ENCODE measurements at places on chromosomes 4 and X. TPM values are rescaled to one million over a fixed set of nuclear protein-coding genes. Genes with fewer than 3 reads are reported as not detected.
A peak's percentile ranks its signal among the peaks of the same experiment; 100 is the strongest.

HSFX3 gene
- not detected for polyA plus RNA-seq

GABRQ gene
- 0.03 TPM for polyA plus RNA-seq

USP17L20 gene
- not detected for polyA plus RNA-seq

SCML2 gene
- 1.1 TPM for polyA plus RNA-seq

TEX13C gene
- polyA plus RNA-seq = not detected

CFAP47 gene
- not detected for polyA plus RNA-seq

ARSD gene
- polyA plus RNA-seq = 5.2 TPM

PDE5A gene
- 71.5 TPM for polyA plus RNA-seq

GPR119 gene
- polyA plus RNA-seq = not detected

ADGRL3 gene
- 0.46 TPM for polyA plus RNA-seq

NMU gene
- polyA plus RNA-seq = not detected

GRIA2 gene
- polyA plus RNA-seq = not detected

GC gene
- polyA plus RNA-seq = not detected

MAEA gene
- 120 TPM for polyA plus RNA-seq

- H3K4me1 ChIP-seq = 0 out of 2 replicates have a peak, but pooled peaks cover 2% of the 10 kb centered on the region
- DNase-seq = no peak
- peaks cover 19% of the 10 kb centered on the region for H3K36me3 ChIP-seq
- H3K4me3 ChIP-seq = no peak overlapping the region
- no peaks in the 10 kb centered on the region for H3K27me3 ChIP-seq
These were observed 219.4 kb downstream of the SLC4A4 start for GRCh38 chr4:71558248-71558647.

- no peak overlapping the region for H3K4me3 ChIP-seq
- H3K36me3 ChIP-seq = no peaks in the 10 kb centered on the region
- H3K4me1 ChIP-seq = peaks cover 28% of the 10 kb centered on the region
- H3K27ac ChIP-seq = no peak overlapping the region
These were observed 43.6 kb upstream of the AFAP1 start for GRCh38 chr4:7983296-7983695.

GRCh38 chrX:49001521-49002090, 458 bp downstream of the GRIPAP1 start:
- H3K27me3 ChIP-seq = no peaks in the 10 kb centered on the region
- peak overlapping the region; percentile 94 for H3K4me3 ChIP-seq
- no peaks in the 10 kb centered on the region for H3K4me1 ChIP-seq
- peak overlapping the region; percentile 63 for H3K27ac ChIP-seq
- peaks cover 13% of the 10 kb centered on the region for H3K36me3 ChIP-seq
- DNase-seq = peak; percentile 36

GRCh38 chr4:8573266-8573665, 6.9 kb upstream of the GPR78 start:
- no peak for DNase-seq
- no peaks in the 10 kb centered on the region for H3K4me1 ChIP-seq
- H3K36me3 ChIP-seq = no peaks in the 10 kb centered on the region

- H3K4me3 ChIP-seq = no peak overlapping the region
- no peaks in the 10 kb centered on the region for H3K27me3 ChIP-seq
- no peak for DNase-seq
- no peak overlapping the region for H3K27ac ChIP-seq
These were observed 34.5 kb downstream of the GALNTL6 start for GRCh38 chr4:171847751-171848150.

- H3K4me1 ChIP-seq = no peaks in the 10 kb centered on the region
- no peak overlapping the region for H3K4me3 ChIP-seq
- no peak for DNase-seq
These were observed 66.3 kb downstream of the MED28 start for GRCh38 chr4:17680559-17681280.

DNA sequence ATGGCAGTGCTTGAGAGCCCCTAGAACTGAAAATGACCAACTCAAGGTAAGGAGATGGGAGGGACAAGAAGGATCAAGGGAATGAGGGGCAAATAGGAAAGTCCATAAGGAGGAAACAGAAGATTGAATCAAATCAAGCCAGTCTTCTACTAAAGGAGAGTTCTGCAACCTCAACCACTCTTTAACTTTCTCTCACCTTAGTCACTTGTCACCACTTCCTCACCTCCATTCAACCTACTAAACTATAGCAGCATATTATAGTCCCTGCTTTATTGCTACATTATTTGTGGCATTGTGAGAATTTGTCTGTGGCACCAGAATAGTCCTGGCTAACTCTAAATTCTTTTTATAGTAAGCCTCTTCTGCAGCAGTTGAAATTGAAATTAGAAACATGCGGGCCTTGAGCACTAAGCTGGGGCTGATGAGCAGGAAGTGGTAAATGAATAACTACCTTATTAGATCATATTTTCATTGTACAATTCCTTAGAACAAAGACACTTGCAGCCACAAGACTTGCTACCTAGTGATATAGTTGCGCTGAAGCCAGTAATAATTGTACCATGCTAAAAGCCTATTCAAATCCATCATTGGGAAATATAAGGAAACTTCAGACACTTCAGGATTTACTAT, 336.9 kb downstream of the ZNF674 start:
- no peak overlapping the region for H3K27ac ChIP-seq
- H3K36me3 ChIP-seq = no peaks in the 10 kb centered on the region
- DNase-seq = no peak

DNA sequence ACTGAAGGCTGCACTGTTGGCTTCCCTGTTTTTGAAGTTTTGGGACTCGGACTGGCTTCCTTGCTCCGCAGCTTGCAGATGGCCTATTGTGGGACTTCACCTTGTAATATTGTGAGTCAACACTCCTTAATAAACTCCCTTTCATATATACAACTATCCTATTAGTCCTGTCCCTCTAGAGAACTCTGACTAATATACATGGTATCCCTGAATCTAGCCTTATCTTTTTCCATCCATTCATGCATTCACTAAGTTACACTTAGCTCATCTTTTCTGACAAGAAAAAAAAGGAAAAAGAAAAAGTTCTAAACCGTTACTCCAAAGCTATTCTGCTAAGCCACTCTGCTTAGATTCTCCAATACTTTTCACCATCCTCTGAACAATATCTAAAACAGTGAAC, 1260.2 kb upstream of the PCDH7 start:
- H3K36me3 ChIP-seq = no peaks in the 10 kb centered on the region
- no peaks in the 10 kb centered on the region for H3K27me3 ChIP-seq
- no peak overlapping the region for H3K27ac ChIP-seq
- no peak overlapping the region for H3K4me3 ChIP-seq
- no peaks in the 10 kb centered on the region for H3K4me1 ChIP-seq

DNA sequence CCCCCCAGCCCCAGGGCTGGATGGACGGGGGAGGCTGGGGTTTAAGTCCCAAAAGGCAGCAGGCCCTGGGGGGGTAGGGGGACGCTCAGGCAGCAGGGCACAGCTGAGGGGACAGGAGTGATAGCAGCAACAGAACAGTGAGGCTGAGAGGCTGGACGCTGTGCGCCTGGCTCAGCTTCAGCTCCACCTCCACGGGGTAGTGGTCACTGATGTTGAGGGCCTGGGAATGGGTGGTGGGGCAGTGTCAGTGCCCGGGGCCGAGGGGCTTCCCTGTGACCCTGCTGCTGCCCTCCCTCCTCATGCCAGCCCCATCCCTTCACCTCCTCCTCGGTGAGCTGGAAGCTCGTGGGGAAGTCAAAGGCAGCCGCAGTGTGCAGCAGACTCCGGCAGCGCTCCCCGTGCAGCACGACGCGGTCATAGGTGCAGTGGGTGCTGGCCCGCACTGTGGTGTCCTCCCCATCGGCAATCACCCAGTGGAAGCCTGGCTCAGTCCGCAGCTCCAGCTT, 4.5 kb downstream of the RPL10 start:
- H3K27me3 ChIP-seq = no peaks in the 10 kb centered on the region
- peaks cover 21% of the 10 kb centered on the region for H3K36me3 ChIP-seq
- H3K4me1 ChIP-seq = 0 out of 2 replicates have a peak, but pooled peaks cover 2% of the 10 kb centered on the region
- no peak overlapping the region for H3K27ac ChIP-seq
- DNase-seq = no peak

GRCh38 chrX:10393899-10394298, 226.5 kb downstream of the MID1 start:
- H3K4me3 ChIP-seq = no peak overlapping the region
- DNase-seq = peak; percentile 10
- peaks cover 3% of the 10 kb centered on the region for H3K4me1 ChIP-seq
- H3K36me3 ChIP-seq = no peaks in the 10 kb centered on the region
- no peak overlapping the region for H3K27ac ChIP-seq

DNA sequence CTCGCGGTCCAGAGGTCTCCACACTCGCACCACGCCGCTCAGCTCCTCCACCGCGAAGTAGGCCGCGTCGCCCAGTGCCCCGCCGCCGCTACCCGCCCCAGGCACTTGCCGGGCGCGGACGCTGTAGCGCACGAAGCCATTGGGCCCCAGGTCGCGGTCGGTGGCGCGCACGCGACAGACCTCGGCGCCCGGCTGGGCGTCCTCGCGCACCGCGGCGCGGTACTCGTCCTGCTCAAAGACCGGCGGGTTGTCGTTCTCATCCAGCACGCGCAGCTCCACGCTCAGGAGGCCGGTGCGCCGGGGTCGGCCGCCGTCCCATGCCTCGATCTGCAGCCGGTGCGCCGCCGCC, 1.4 kb downstream of the DCHS2 start:
- no peaks in the 10 kb centered on the region for H3K36me3 ChIP-seq
- H3K27ac ChIP-seq = no peak overlapping the region
- no peak overlapping the region for H3K4me3 ChIP-seq
- no peaks in the 10 kb centered on the region for H3K4me1 ChIP-seq
- H3K27me3 ChIP-seq = peaks cover 32% of the 10 kb centered on the region

GRCh38 chr4:8088966-8089491, 69.6 kb downstream of the ABLIM2 start:
- no peak overlapping the region for H3K27ac ChIP-seq
- no peak overlapping the region for H3K4me3 ChIP-seq
- H3K36me3 ChIP-seq = no peaks in the 10 kb centered on the region
- peaks cover 19% of the 10 kb centered on the region for H3K27me3 ChIP-seq
- H3K4me1 ChIP-seq = no peaks in the 10 kb centered on the region
- no peak for DNase-seq

- H3K4me3 ChIP-seq = no peak overlapping the region
- no peaks in the 10 kb centered on the region for H3K27me3 ChIP-seq
- H3K27ac ChIP-seq = no peak overlapping the region
- H3K4me1 ChIP-seq = no peaks in the 10 kb centered on the region
- no peaks in the 10 kb centered on the region for H3K36me3 ChIP-seq
These were observed 697.5 kb upstream of the GNPDA2 start for GRCh38 chr4:45423896-45424295.

- no peaks in the 10 kb centered on the region for H3K36me3 ChIP-seq
- DNase-seq = peak; percentile 83
- H3K27me3 ChIP-seq = no peaks in the 10 kb centered on the region
- H3K4me3 ChIP-seq = no peak overlapping the region
These were observed 3.8 kb upstream of the ADH1B start for GRCh38 chr4:99324979-99325378.

DNA sequence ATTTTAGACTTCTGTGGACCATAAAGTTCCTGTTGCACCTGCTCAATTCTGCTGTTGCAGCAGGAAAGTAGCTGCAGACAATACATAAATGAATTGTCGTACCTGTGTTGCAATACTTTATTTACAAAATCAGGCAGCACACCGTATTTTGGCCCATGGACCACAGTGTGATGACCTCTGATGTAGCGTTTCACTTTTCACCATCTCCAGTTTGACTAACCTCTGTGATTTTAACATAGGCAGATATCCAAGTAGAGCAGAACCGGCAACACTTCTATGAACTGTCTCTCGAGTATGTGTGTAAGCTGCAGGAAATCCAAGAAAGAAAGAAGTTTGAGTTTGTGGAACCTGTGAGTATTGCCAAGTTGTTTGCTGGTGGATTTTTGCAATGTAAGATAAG, 132.7 kb downstream of the ARHGAP10 start:
- H3K36me3 ChIP-seq = peaks cover 18% of the 10 kb centered on the region
- peak; percentile 24 for DNase-seq
- no peak overlapping the region for H3K27ac ChIP-seq
- no peak overlapping the region for H3K4me3 ChIP-seq

GRCh38 chrX:118740276-118740889, 13.0 kb downstream of the IL13RA1 start:
- H3K4me3 ChIP-seq = no peak overlapping the region
- peaks cover under 1% of the 10 kb centered on the region for H3K4me1 ChIP-seq
- H3K27ac ChIP-seq = no peak overlapping the region
- DNase-seq = no peak
- H3K36me3 ChIP-seq = no peaks in the 10 kb centered on the region

DNA sequence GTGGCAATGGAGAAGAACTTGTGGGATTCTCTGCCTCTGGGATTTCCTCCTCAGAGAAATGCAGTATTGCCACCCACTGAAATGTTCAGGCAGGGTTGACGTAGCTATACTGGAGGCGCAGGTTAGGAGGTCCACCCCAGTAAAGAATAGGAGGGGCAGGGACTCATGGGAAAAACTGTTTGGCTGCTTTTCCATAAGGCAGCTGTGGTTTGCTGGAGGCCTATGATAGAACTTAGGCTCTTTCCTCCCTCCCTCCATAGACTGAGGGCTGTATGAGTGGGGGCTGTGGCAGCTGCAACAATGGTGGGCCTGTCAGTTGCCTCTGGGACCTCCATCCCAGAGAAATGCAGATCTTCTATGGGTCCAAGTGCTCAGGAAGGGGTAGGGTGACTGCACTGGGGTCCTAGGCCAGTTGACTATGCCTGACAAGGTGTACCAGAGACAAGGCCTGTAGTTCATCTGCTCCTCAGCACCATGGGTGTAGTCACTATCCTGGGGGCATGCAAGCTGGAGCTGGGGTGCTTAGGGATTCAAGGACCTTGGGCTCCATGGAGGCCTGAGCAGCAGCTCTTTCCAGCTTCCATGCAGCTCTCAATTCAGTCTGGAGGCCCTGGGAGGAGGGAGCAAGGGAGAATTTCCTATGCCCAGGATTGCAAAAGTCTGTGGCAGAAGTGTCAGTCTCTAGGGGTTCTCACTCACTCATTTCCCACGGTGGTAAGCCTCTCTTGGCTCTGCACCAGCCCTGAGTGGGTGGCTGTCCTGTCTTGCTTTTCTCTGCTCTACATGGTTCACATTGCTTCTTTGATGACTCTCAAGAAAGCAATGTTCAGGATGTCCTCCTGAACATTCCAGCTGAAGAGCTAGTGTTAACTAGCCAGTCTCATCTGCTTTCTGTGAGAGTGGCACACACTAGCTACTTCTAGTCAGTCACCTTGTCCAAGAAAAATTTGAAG, 353.0 kb downstream of the IDS start:
- no peak overlapping the region for H3K4me3 ChIP-seq
- H3K36me3 ChIP-seq = no peaks in the 10 kb centered on the region
- no peak overlapping the region for H3K27ac ChIP-seq
- no peak for DNase-seq
- H3K27me3 ChIP-seq = no peaks in the 10 kb centered on the region
- H3K4me1 ChIP-seq = no peaks in the 10 kb centered on the region

GRCh38 chr4:11768251-11768972, 339.7 kb upstream of the HS3ST1 start:
- no peaks in the 10 kb centered on the region for H3K4me1 ChIP-seq
- DNase-seq = no peak
- no peaks in the 10 kb centered on the region for H3K27me3 ChIP-seq
- no peaks in the 10 kb centered on the region for H3K36me3 ChIP-seq

- H3K4me3 ChIP-seq = no peak overlapping the region
- H3K27me3 ChIP-seq = no peaks in the 10 kb centered on the region
- H3K4me1 ChIP-seq = peaks cover 2% of the 10 kb centered on the region
- H3K27ac ChIP-seq = no peak overlapping the region
- DNase-seq = no peak
- H3K36me3 ChIP-seq = no peaks in the 10 kb centered on the region
These were observed 893.2 kb downstream of the FAT4 start for GRCh38 chr4:126207910-126208309.
